Stimulated activated CD4-positive, alpha-beta T cell treated with anti-CD3 and anti-CD28 coated beads, TNF-alpha, amount 100 ng/mL, for 1 hour (primary cell): ENCODE measurements at places on chromosomes 7 and 10.

GRCh38 chr7:21011153-21011552 lies 224.5 kb upstream of the SP8 start:
- no peak for DNase-seq

DNA sequence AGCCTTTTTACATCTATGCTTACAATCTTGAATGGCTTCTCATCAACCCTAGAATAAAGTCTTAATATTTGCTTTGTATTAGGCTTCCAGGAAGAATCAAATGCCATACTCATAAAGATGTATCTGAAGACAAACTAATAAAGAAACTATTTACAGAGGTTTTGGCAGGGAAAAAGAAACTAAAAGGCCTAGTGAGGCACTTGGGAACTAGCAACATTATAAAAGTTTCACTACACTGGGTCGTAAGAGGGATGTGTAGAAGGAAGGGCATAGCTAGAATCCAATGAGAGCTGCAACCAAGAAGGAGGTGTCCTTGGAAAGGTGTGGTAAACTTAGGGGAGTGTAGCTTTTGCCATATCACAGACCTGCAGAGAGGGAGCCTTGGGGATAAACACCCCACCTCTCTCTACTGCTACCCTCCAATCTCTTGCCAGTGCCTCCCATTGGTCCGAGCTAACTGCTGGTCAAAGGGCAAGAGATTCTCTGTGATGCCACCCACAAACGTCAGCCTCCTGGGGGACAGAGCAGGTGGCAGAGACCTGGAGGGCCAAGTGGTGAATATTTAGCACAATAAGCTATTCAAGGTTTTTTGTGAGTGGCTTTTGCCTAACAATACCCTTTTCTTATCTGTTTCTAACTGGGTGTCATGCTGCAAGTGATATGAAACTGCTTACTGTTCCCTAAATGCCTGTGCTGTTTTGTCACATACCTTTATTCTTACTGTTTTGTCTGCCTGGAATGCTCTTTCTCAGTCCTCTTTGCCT lies 60.7 kb downstream of the CPED1 start:
- DNase-seq = no peak

- DNase-seq = no peak
Measured at GRCh38 chr7:12647364-12648219, 39.8 kb upstream of the ARL4A start.

GRCh38 chr10:11147722-11148121 lies 130.1 kb downstream of the CELF2 start:
- no peak for DNase-seq

DNA sequence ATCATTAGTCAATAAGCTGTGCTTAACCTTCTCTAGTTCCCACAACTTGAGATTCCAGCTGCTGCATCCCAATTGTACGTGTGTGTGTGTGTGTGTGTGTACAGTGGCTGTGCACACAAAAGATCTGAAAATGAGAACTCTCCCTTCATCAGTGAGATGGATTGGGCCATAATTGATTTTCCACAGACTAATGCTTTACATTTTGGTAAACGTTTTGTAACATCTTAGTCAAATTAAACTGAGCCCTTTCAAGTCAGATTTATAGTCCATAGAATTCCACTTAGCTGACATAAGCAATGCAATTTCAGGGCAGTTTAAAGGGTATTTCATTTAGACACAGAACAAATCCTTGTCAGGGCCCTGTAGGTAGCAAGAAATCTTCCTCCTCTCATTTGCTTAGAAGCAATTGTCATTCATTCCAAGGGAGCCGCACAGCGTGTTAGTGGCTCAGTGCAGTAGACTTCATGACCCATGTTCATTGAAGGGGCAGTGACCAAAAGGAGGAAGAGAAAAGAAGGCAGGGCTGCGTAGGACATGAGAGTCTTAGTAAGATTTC lies 1123.5 kb upstream of the AUTS2 start:
- DNase-seq = no peak

DNA sequence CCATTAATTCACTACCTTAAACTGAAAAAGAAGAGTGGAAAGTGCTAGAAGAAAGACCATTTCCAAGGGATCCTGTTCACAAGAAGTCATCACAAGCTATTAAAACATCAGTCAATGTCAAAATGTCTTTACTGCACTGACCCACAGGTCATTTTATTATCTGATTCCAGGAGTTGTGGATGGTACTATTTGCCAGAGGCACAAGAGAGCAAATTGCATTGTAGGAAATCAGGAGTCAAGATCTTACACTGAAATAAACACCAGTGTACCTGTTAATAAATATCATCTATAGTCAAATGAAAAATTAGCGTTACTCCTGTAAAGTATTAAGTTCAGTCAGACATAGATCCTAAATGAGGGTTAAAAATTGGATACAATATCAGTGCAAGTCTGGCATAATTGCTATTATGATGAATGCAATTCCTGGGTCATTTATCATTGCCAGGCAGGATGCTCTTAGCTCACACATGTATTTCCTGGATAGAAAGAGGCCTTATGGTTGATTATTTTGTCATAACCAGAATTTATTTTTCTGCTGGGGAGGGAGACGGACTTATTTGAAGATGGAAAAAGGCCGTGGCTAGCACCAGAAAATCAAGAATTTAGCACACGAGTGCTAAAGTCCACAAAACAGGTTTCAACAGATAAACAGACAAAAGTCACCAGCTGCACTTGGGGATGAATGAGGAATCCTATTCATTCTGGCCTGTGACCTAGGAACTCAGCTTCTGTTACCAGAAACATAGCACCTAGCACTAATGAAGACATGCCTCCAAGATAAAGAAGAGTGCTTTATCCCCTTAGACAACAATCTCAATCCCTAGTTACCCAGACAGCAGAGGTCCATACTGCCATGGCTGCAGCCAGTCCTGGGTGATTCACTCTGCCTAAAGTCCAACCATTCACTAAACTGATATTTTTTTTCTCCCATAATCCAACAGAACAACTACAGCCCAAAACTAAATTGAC lies 683.1 kb upstream of the POM121L12 start:
- no peak for DNase-seq

DNA sequence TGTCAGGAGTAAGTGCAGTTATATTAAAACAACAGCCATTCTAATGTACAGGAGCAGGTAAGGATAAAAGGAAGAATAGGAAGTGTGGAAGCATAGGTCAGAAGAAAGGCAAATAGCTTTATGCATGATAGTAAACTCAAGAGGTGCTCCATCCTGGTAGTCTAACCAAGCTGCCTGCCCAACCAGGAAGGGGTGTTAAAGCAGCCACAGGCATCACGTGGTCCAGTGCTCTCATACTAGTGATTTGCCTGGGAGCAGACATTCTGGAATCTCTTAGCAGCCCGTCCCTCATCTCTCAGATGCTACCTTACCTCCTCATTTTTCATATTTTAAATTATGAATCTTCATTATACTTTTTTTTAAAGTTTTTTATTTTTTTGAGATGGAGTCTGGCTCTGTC lies 18.5 kb downstream of the ABRAXAS2 start:
- DNase-seq = no peak

DNA sequence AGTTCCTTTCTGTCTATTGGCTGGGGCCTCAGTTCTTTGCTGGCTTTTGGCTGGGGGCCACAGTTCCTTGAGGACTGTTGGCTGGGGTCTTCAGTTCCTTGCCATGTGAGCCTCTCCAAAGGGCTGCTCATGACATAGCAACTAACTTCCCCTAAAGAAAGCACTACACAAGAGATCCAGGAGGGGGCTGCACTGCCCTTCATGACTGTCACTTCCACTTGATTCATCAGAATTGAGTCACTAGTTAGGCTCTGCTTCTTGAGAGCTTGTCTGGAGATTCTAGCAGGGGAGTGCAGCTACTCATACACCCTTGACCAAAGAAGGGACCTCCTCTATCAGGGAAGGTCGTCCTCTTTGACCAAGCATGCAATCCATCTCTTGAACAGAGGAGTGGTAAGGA lies 38.0 kb upstream of the MKX start:
- no peak for DNase-seq
